Mucosa of gallbladder (tissue), 1 donor: ENCODE measurements at places on chromosomes 1 and 21. TPM values are rescaled to one million over a fixed set of nuclear protein-coding genes. Genes with fewer than 3 reads are reported as not detected.

The PFKFB2 gene
- 17.9 TPM for total RNA-seq

- peak; percentile 51 for DNase-seq
Observed at GRCh38 chr1:56797065-56797685, 22.0 kb downstream of the FYB2 start.

- peak; percentile 14 for DNase-seq
Observed at GRCh38 chr1:10387677-10388386, 11.0 kb upstream of the PGD start.

- no peak for DNase-seq
Observed at GRCh38 chr1:47780469-47780995, 216.7 kb downstream of the TRABD2B start.

DNA sequence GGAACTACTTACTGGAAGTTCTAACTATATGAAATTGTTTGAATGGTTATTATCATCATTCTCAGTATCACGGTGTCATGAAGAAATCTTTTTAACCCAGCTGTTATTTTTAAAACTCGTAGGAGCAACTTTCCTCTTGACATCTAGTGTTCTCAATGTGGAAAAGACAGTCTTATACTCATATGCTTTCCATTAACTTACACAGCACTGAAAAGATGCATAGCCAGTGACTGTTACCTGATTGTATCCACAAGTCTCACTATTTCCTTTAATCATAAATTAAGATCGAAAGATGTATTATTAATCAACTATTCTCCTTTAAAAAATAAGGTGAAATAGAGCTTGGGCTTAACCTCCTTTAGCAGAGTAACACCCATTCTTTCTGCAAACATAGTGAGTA is 59.7 kb upstream of the TNFSF4 start:
- DNase-seq = no peak

GRCh38 chr1:117646007-117646811 is 40.4 kb downstream of the TENT5C start:
- DNase-seq = no peak

GRCh38 chr1:1627261-1627828 is 4.6 kb upstream of the MMP23B start:
- DNase-seq = no peak

- DNase-seq = no peak
Observed at GRCh38 chr1:179872558-179872957, 5.0 kb downstream of the TOR1AIP2 start.

- DNase-seq = no peak
Observed at GRCh38 chr1:31792541-31792940, 23.3 kb downstream of the SPOCD1 start.

DNA sequence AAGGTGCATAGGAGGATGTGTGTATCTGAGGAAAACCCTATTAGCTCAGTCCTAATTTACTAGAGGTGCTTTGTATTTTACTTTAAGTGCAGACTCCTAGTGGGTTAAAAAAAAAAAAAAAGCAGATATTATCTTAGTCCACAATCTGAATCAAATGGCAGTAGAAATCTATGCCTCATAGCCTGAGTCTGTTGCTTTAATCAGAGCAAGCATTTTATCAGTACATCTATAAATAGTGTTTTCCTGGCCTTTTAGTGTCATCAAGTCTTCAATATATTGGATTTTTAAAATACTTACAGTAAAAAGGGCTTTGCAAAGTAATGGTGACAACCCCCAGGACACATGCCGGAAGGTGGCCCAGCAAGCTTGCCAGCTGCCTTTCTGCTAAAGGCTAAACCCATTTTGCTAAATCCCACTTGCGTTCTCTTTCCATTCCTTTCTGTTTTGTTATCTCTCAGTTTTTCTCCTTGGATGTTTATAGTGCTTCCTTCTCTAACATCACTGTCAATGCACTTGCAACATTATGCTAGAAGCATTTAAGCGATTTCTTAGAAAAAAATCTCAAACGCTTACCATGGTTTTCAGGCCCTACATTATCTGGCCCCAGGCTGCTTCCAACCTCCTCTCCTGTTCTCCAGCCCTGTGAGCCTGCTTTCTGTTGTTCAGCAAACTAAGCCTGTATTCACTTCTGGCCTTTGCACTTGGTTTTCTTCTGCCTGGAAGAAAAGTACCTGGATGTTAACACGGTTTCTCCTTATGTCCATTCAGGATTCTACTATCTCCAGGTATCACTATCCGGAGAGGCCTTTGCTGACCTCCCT is 206.3 kb downstream of the PDE4B start:
- DNase-seq = no peak

DNA sequence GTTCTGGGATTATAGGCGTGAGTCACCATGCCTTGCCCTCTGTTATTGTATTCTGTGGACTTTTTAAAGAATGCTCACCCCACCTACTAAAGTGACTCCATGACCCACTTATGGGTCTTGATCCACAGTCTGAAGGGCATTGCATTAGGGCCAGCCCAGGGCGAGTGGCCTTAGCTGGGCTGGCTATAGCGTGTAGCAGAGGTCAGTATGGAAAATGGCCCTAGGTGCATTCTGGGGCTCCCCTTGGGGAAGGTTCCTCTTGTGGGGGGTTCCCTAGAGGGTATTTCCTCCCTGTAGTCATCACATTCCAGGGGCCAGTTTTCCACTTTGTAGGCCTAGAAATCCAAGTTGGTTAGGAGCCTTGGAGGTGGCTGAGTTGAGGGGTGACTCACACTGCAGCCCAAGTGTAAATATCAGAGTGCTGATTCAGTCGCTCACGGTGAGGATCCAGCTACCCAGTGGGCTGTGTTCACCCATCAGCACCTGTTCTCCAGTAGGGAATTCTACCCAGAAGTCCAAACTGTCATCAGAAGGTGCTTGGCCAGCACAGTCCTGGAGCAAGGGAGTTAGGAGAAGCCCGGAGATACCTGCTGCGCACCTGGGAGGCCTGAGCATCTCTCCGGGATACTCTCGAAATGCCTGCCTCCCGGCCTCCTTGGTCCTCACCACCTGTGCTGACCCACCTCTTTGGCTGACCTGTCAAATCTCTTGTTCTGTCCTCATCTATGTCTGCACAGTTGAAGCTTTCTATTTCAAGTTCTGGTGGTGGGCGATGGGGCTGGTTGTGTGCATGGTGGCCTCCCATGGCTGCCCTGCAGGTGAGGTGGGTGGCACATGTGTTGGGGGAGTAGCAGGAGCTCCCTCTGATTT is 52.2 kb downstream of the NENF start:
- no peak for DNase-seq

- DNase-seq = peak; percentile 37
Observed at GRCh38 chr1:43822040-43822690, 111.4 kb upstream of the ARTN start.
